ENCODE measurements at places on chromosomes 13 and 19.

- no peak for DNase-seq
Measured at GRCh38 chr19:51560339-51560738, 10.7 kb upstream of the ZNF175 start.

DNA sequence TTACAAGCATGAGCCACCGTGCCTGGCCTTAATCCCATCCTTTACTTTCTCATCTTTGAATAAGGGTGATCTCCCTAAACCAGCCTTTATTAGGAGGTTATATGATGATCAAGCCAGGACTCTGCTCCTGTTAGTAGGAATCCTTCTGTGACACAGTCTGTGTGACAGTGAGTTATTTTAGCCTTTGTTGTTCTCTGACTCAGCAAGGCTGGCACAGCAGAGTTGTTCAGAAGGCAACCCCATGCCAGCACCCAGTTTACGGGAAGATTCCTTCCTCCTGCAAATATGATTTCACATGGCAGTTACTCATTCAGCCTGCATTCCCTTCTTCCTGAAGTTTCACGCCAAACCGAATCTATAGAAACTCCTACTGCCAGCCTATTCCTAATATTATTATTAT is 10.5 kb upstream of the MIER2 start:
- no peak for DNase-seq

GRCh38 chr13:107999751-108000150 is 215.6 kb downstream of the LIG4 start:
- DNase-seq = no peak

DNA sequence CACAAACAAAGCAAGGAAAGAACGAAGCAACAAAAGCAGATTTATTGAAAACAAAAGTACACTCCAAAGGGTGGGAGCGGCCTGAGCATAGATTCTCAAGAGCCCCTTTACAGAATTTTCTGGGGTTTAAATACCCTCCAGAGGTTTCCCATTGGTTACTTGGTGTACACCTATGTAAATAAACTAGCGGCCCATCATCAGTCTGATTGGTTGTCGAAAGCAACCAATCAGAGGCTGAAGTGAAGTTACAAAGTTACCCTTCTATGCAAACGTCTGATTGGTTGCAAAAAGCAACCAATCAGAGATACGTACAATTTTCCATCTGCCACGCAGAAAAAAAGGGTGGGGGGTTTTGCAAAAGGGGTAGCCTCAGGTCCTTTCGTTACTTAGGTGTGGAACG is 96.3 kb upstream of the UBAC2 start:
- no peak for DNase-seq

GRCh38 chr13:110980921-110981320 is 66.1 kb upstream of the ANKRD10 start:
- peak; percentile 53 for DNase-seq

DNA sequence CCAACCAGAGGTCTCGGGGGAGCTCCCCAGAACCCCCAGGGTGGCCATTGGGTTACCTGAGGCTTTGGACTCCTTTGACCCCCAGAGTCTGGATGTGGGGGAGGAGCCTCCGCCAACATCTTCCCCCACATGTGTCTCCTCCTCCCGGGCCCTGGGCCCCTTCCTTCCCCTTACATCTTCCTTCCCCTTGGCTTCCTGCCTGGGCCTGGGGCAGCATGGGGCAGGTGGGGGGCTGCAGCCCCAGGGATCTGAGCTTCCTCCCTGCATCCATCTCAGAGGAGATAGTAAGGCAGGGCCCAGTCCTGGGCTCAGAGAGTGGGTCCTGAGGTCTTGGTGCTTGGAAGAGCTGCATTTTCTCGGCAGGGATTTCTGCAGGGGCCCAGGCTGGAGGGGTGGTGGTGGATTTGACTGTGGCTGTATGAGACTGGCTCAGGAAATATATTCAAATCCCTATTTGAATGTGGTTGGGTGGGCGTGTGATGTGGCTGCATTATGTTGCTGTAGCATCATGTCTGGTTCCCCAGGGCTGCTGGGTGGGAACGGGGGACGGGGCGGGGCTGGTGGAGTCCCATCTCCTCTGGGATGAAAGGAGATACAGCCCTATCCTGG is 919 bp downstream of the VAV1 start:
- DNase-seq = no peak

DNA sequence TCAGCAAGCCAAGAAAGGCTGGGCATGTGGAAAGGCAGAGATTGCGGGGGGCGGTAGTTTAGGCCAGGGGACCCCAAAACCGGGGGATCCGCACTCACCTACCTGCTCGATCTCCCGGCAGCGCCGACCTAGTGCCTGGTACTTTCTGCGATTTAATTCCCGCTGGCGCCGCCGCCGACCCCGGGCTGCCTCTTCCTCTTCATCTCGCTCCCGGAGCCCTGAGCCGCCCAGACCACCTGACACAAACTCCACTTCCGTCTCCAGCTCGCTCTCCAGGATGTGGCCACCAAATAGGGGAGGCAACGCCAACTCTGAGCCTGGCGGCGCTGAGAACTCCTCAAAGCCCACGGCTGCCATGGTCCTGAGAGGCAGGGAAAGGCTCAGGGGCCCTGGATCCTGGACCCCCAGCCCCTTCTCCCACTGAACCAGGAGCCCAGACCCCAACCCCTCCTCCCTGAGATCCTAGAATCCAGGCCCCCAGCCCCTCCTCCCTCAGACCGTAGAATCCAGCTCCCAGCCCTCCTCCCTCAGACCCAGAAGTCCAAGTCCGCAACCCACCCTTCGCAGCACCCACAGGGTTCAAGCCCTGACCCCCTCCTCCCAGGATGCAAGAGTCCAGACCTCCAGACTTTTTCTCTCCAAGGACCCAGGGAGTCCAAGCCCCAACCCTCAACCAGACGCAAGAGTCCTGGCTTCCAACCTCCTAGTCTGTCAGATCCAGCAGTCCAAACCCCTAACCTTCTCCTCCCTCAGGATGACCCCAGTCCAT is 933 bp downstream of the TFPT start:
- DNase-seq = peak; percentile 29

GRCh38 chr13:26965952-26966700 is 205.5 kb downstream of the USP12 start:
- DNase-seq = peak; percentile 94

DNA sequence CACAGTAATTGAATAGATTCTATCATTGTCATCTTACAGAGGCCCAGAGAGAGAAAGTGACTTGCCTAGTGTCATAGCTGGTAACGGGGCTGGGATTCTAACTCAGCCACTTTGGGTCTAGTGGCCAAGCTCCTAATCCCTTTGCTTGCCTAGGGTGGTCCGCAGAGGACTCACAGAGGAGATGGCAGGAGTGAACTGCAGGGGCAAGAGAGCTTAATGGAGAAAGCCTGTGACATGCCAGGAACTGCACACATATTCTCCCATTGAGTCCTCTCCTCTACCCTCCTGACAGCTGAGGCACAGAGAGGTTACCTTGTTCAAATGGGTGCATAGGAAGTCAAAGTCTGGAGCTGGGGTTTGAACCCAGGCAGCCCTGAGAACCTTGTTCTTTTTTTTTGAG is 2.7 kb downstream of the LSR start:
- no peak for DNase-seq

DNA sequence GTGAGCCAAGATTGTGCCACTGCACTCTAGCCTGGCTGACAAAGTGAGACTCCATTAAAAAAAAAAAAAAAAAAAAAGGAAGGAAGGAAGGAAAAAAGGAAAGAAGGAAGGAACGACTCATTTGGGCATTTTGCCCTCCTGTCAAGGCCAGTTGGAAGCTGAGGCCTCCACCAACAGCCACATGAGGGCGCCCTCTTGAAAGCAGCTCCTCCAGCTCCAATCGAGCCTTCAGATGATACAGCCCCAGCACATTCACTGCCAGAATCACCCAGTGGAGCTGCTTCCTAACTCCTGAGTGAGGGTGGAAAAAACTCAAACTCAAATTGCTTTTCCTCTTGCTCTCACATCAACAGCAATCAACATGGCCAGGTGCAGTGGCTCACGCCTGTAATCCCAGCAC is 40.9 kb downstream of the GNG7 start:
- no peak for DNase-seq

- no peak for DNase-seq
Measured at GRCh38 chr13:93231867-93232266, 5.3 kb downstream of the GPC6 start.

Measured in muscle of back (tissue), 13 donors.